Activated CD8-positive, alpha-beta T cell treated with anti-CD3 and anti-CD28 coated beads, Interleukin-2, amount 10 ng/mL, durations not matched to agents 7 days and 5 days (primary cell): ENCODE measurements at places on chromosomes 3 and 15. TPM values are rescaled to one million over a fixed set of nuclear protein-coding genes. Genes with fewer than 3 reads are reported as not detected.

Gene TRPM7
- 40.2 TPM for total RNA-seq

- DNase-seq: peak; percentile 76
- H3K36me3 ChIP-seq: no peaks in the 10 kb centered on the region
- peaks cover 3% of the 10 kb centered on the region for H3K4me1 ChIP-seq
Measured at GRCh38 chr3:196537319-196537984, 22.3 kb upstream of the SMCO1 start.

Gene SQOR
- 75.8 TPM for total RNA-seq

- H3K4me1 ChIP-seq: peaks cover 7% of the 10 kb centered on the region
- H3K27ac ChIP-seq: no peak overlapping the region
- peaks cover 5% of the 10 kb centered on the region for H3K27me3 ChIP-seq
- no peaks in the 10 kb centered on the region for H3K36me3 ChIP-seq
Measured at GRCh38 chr15:66803182-66803729, 101.2 kb downstream of the SMAD6 start.

- H3K4me1 ChIP-seq: no peaks in the 10 kb centered on the region
- no peak overlapping the region for H3K4me3 ChIP-seq
- H3K36me3 ChIP-seq: no peaks in the 10 kb centered on the region
- H3K27me3 ChIP-seq: peaks cover 13% of the 10 kb centered on the region
- DNase-seq: no peak
- H3K27ac ChIP-seq: no peak overlapping the region
Measured at GRCh38 chr3:184672977-184673870, 38.6 kb downstream of the MAGEF1 start.
